ENCODE measurements at places on chromosomes 2 and 18.

DNA sequence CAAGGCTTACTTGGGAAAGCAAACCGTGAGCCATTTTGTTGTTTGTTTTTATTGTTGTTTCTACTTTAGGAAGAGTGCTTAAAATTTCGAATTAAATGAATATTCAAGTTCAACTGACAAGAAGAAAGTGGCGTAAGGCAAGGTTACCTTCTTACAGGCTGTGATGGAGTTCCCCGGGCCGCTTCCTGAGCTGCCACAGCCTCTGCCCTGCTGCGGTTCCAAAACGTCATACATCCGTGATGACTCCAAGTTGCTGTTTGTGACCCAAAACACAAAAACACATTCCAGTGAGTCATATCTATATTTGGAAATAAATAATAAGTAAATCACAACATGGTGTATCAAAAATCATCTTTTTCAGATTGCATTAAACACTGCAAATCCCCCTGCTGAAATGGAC, 49.7 kb downstream of the SPHKAP start:
- DNase-seq, result no peak
- H3K27ac ChIP-seq, result no peak overlapping the region
- H3K4me1 ChIP-seq, result no peaks in the 10 kb centered on the region
- H3K4me3 ChIP-seq, result no peak overlapping the region

DNA sequence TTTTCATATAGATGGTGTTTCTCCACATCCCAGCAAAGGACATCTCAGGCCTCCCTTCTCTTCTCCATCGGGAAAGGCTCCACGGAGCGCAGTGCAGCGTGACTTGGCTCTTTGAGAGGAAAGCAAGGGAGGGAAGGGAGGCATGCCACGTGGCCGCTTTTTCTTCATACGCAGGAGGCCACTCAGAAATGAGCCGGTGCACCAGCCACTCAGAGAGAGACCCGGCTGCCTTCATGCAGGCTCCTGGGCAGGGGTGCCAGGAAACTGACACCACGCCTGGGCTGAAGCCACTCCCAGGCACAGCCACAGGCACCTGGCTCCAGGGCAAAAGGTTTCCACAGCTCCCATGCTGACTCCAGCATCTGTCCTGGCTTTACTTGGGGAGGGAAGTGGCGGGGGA, 11.1 kb upstream of the LOXHD1 start:
- H3K36me3 ChIP-seq, result no peaks in the 10 kb centered on the region
- no peak overlapping the region for H3K4me3 ChIP-seq
- 0 out of 2 replicates have a peak, but pooled peaks cover 2% of the 10 kb centered on the region for H3K4me1 ChIP-seq
- no peak overlapping the region for H3K27ac ChIP-seq
- DNase-seq, result no peak

DNA sequence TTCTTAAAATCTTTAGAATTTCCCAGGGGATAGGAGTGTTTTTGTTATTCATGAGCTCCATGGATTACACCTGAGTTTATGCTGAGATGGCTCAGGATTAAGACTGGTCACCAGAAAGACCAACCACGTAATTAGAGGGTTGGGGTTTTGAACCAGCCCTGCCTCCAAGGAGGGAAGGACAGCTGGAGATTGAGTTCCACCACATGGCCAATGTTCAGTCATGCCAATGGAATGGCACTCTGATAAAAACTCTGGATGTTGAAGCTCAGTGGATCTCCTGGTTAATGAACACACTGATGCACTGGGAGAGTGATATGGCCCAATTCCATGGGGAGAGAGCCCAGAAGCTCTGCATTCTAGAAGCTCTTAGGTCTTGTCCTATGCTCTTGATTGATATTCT, 38.7 kb upstream of the PTPN4 start:
- no peaks in the 10 kb centered on the region for H3K36me3 ChIP-seq
- H3K4me3 ChIP-seq, result no peak overlapping the region
- no peaks in the 10 kb centered on the region for H3K4me1 ChIP-seq

GRCh38 chr18:28995319-28995718, 818.4 kb upstream of the CDH2 start:
- no peaks in the 10 kb centered on the region for H3K4me1 ChIP-seq
- no peaks in the 10 kb centered on the region for H3K36me3 ChIP-seq
- H3K4me3 ChIP-seq, result no peak overlapping the region
- H3K27ac ChIP-seq, result no peak overlapping the region
- no peak for DNase-seq
- no peaks in the 10 kb centered on the region for H3K27me3 ChIP-seq

GRCh38 chr2:72864500-72864899, 22.7 kb upstream of the SPR start:
- DNase-seq, result no peak
- H3K27ac ChIP-seq, result no peak overlapping the region
- peaks cover 2% of the 10 kb centered on the region for H3K4me1 ChIP-seq
- no peak overlapping the region for H3K4me3 ChIP-seq
- no peaks in the 10 kb centered on the region for H3K36me3 ChIP-seq
- H3K27me3 ChIP-seq, result no peaks in the 10 kb centered on the region

Data from iPS DF 6.9 (cell line).